ENCODE measurements at places on chromosomes 13 and 19. TPM values are rescaled to one million over a fixed set of nuclear protein-coding genes. Genes with fewer than 3 reads are reported as not detected.

The LGALS14 gene
- total RNA-seq = not detected

The ADAMTSL5 gene
- total RNA-seq = 1.8 TPM

The PRR19 gene
- 0.64 TPM for total RNA-seq

The APOC4 gene
- not detected for total RNA-seq

The PROSER1 gene
- total RNA-seq = 66.0 TPM

The MISP3 gene
- 0.31 TPM for total RNA-seq

The ZNF765 gene
- total RNA-seq = 13.5 TPM

GRCh38 chr19:11324748-11325389 lies 14.6 kb downstream of the RAB3D start:
- DNase-seq = no peak

DNA sequence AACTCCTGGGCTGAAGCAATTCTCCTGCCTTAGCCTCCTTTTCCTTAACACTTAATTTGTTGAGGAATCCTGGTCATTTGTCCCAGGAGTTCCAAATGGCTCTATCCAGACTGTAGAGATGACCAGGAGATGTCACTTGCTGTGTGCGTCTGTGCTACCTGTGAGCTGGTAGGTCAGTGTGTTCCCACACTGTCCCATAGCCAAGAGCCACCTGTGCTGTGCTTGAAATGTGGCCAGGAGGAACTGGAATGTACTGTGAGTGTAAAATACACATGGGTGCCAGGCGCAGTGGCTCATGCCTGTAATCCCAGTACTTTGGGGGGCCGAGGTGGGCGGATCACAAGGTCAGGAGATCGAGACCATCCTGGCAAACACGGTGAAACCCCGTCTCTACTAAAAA lies 29.4 kb upstream of the KDM4B start:
- DNase-seq = no peak

DNA sequence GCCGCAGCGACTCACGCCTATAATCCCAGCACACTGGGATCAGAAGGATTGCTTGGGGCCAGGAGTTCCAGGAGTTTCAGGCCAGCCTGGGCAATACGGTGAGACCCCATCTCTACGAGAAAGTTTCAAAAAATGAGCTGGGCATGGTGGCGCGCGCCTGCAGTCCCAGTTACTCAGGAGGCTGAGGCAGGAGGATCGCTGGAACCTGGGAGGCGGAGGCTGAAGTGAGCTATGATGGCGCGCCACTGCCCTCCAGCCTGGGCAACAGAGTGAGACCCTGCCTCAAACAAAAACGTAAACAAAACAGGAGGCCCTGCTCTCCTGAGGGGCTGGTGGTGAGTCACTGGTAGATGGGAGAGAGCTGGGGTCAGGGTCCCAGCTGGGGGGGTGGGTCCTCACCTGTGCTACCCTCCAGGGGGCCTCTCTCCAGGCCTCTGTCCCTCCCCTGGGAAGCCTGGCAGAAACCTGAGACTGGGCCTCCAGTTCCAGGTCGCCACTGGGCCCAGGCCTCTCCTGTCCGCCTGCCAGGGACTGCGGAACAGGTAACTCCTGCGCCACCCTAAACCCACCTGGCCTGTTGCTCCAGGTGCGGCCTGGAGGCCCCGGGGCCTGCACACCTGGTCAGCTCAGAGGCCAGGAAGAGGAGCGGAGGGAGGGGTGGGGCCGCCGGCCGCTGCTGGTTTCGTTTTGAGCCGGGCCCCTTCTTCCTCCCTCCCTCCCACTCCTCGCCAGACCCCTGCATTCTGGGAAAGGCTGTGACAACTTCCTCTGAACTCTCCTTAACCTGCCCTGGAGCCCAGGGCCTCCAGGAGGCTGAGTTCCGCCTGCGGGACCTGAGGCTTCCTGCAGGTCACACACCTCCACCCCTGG lies 17.2 kb upstream of the ZBTB7A start:
- no peak for DNase-seq

- DNase-seq = no peak
Measured at GRCh38 chr19:41646589-41647204, 19.8 kb upstream of the CEACAM4 start.

GRCh38 chr13:76351541-76352229 lies 534.5 kb downstream of the KCTD12 start:
- DNase-seq = no peak

DNA sequence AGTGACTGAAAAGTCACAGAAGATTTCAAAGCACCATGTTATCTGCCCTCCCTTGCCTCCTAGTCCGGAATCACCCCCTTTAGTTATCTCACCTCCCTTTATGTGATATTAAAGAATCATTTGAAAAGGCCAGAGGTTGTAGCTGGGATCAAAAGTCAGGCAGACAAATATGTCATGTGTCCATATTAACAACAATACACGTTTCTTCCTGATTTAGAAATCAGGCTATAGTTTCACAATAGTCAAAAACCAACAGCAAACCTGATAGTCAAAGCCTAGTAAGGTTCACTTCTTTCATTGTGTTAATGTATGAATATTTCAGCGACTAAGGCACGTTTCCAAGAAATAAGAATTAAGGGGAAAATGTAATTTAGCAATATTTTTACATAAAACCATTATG lies 326.7 kb downstream of the ITGBL1 start:
- DNase-seq = no peak

DNA sequence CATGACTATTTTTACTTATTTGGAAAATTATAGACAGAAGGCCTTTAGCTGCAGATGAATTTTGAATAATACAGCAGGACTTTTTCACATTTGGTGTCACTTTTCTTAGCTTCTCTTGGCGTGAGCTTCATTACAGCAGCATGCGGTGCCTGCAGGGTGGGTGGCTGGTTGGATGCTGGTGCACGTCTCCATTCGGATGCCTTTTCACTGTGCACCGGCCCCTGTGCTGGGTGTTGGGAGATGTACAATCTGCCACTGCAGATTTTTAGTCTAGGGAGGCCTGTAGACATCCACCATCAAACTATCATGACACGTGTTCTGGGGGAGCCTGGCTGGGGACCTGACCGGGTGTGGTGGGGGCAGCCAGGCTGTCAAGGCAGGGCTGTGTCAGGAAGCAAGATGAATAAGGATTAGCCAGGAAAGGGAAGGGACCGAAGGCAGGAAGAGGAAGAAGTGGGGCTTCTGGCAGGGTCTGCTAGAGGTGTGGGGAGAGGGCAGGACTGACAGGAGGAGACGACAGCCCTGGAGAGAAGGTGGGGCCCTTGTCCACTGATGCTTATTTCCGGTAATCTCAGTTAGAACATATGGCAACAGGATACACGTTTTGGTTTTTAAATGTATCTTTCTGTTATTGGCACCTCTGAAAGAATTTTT lies 88.8 kb downstream of the ARHGEF7 start:
- no peak for DNase-seq

DNA sequence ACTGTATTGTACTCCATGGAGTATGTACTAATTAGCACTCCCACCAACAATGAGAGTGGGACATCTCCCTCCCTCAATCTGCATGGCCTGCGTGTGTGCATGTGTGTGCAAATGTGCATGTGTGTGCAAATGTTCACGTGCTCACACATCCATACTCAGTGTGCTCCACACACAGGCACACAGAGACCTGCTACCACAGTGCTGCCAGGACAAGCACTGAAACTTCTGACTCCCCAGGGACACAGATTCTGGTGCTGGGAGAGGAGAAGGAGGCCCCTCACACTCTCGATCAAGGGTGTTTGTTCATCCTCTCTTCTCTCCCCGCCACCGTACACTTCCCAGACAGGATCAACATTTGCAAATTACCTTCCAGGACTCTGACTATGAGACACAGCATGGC lies 37.8 kb upstream of the ZNF507 start:
- DNase-seq = no peak

DNA sequence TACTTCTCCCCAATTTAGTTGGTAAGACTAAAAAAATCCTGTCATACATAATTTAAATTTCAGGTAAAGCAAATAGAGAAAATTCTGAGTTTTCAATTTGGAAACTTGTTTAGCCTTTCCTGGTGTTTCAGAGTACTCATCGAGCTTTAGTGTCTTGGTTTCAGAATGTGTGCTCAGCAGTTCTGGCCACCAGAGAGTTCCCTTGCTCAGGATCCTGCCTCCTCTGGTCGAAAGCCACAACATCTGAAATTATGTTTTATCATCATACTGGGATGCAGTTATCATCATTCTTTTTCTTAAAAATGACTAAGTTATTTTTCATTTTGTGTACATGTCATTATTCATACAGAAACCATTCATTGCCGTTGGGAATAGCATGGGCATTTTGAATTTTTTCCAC lies 263.2 kb upstream of the SPRY2 start:
- DNase-seq = no peak
